ENCODE measurements at places on chromosomes 6 and 20.

DNA sequence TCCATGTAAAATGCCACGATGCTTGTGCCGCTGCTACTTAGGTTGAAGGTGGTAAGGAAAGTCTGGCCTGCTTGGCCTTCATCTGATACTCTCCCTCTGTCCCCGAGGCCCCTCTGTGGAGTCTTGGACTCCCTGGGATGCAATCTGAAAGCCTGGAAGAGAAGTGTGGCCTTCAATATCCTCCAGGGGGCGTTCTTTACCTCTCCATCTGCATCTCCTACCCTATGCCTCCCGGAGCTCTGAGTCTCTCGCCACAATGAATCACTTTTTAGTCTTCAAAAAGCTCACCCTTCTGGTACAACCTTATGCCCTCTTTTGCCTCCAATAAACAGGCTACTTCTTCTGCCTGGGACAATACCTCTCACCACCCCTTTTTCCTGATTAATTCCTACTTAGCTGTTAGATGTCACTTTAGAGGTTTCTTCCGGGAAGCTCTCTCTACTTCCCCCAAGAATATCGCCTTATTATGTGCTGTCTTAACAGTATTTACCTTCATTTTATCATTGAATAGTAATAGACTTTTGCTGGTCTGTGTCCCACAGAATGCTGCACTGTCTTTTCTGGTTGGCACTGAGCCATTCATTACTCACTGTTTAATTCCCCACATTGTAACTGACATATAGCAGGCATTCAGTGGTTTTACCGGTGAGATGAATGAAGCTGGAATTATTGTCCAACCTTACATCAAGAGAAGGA lies 13.9 kb upstream of the ATG5 start:
- DNase-seq: no peak

DNA sequence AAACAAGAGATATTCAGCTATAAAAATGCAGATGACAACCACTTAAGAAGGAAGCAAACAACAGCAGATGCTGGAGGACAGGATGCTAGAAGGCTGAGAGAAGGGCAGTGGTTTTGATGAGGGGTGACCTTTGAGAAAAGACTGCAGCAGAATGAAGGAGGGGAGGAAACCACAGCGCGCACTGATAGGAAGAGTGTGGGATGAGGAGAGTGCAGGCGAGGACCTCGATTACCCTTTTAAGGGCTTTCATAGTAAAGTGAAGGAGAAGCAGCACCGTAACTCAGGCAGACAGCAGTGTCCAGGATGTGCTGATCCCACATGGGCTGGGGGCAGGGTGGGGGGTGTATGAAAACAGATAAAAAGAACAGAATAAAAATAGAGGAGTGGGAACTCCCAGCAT lies 19.2 kb downstream of the ZBTB2 start:
- DNase-seq: no peak

GRCh38 chr6:34025861-34026260 lies 120.0 kb downstream of the GRM4 start:
- DNase-seq: no peak

DNA sequence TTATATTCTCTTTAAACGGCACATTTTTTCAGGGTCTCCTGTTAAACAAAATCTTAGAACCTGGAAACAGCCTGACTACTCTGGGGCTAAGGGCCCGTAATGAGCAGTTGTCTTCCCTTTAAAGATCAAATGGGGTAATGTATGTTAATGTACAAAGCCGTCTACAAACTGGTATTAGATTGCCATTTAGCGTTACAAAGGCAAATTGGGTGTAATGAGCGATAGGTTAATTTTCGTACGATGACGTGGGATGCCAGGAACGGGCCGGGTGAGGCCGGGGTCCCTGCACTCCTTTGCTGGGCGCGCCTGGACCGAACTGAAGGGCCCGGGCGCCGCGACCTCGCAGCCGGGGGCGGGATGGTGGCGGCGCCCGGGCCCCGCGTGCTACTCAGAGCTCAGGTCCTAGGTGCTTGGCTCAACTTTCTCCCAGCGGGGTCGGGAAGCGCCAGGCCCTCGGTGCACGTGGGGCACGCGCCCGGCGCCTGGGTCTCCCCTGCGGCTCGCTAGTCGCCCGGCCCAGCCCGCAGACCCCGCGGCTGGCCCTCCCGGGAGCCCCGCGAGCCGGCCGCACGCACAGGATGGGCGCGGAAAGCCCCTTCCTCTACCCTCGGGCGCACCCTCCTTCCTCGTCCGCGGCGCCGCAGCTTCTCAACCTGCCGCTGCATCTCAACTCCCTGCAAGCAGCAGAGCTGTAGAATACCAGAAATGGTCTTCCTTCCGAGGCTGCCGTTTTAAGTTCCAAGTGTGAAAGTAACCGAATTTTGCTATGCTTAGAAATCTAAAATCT lies 5.9 kb downstream of the NKX2-4 start:
- no peak for DNase-seq

DNA sequence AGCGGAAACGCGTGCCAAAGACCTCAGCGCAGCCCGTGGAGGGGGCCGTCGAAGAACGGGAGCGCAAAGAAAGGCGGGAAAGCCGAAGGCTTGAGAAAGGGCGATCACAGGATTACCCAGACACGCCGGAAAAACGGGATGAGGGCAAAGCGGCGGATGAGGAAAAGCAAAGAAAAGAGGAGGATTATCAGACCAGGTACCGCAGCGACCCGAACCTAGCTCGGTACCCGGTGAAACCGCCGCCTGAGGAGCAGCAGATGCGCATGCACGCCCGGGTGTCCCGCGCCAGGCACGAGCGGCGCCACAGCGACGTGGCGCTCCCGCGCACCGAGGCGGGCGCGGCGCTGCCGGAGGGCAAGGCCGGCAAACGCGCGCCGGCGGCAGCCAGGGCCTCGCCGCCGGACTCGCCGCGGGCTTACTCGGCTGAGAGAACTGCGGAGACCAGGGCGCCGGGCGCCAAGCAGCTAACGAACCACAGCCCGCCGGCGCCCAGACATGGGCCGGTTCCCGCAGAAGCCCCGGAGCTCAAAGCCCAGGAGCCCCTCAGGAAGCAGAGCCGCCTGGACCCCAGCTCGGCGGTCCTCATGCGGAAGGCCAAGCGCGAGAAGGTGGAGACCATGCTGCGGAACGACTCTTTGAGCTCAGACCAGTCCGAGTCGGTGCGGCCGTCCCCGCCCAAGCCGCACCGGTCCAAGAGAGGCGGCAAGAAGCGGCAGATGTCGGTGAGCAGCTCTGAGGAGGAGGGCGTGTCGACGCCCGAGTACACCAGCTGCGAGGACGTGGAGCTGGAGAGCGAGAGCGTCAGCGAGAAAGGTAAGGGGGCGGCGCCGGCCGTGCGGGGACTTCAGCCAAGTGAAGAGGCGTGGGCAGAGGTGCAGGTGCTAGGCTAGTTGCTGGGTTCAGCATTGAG lies 296.2 kb downstream of the RIMS1 start:
- DNase-seq: no peak

- no peak for DNase-seq
These were observed 17.2 kb upstream of the DST start for GRCh38 chr6:56659721-56660380.

GRCh38 chr6:157681041-157681650 lies 141.9 kb upstream of the SNX9 start:
- DNase-seq: no peak

DNA sequence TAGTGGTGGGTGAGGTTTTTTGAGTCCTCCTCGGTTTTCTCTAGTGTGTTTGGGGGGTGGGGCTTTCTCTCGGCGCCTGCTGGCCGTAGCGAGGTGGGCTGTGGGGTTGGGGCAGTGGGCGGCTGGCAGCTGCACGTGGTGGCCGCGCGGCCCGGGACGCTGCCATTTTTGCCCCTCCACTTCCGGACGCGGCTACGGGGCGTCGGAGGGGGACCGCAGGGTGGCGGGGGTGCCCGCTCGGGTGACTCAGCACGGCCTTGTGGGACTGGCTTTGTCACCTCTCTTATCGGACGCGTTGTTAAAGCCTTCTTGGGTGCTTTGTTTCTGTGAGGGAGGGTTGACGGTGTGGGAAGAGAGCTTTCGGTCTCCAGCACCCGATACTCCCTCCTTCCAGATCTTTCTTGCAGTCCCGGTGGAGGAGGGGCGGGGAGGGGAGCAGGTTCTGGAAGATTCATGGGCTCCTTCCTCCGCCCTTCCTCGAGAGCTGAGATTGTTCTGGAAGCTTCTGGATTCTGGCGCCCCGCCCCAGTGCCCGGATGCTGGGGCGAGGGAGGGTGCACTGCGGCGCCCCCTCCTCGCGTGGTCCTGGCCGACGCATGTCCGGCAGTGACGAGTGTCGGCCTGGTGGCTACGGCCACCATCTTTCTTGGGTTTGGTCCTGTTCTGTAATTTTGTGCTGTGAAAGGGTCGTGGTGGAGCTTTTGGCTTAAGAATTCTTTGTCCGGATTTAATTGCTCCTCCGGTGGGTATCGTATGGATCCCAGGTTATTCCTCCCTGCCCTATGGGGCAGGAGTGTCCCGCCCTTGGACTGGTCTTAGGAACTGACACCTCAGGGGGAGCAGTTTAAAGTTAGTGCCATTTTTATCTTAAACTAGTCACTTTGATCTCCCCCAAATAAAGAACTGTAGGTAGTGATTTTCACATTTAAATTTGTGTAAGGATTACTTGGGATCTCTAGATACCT lies 719 bp downstream of the HSP90AB1 start:
- DNase-seq: peak; percentile 62

GRCh38 chr6:165632194-165632593 lies 30.8 kb downstream of the PDE10A start:
- no peak for DNase-seq

DNA sequence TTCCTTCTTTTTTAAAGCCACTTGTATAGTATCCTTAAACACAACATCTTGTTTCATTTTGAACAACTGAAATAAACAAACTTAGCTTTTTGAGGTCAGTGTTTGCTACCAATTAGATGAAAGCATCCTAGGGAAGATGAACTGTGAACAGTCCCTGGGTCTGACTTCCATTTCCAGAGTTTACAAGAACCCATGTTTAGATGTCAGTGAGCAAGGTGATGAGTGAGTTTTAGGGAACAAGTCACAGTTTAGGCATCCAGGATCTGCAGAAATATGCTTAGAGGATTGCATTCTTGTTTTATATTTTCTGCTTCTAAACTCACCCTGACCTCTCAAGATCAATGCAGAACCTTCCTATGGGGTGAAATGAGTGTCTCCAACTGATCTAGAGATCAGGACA lies 3.0 kb downstream of the ZC2HC1B start:
- DNase-seq: no peak

GRCh38 chr6:154242617-154243357 lies 113.8 kb downstream of the IPCEF1 start:
- DNase-seq: no peak

GRCh38 chr20:36812594-36813463 lies 39.3 kb upstream of the DSN1 start:
- DNase-seq: no peak

GRCh38 chr20:39960522-39961428 lies 728.3 kb downstream of the MAFB start:
- DNase-seq: no peak

DNA sequence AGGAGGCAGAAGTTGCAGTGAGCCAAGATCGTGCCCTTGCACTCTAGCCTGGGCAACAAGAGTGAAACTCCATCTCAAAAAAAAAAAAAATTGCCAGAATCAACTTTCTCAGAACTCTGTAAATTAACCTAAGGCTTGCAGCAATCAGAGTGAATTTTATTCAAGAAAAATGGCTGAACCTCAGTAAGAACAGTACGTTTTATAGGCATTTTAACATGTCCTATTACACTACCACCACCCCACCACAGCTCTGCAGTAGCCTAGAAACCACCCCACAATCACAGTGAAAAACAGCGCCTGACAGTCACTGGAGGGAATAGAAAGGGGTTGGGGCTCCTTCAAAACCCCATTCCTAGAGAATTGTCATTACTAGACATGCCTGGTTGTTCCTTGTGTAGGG lies 16.4 kb upstream of the BTN1A1 start:
- no peak for DNase-seq
